Spleen (tissue), 13 donors: ENCODE measurements at places on chromosomes 3 and 15. TPM values are rescaled to one million over a fixed set of nuclear protein-coding genes. Genes with fewer than 3 reads are reported as not detected.
A peak's percentile ranks its signal among the peaks of the same experiment; 100 is the strongest.

TRIM42 gene
- not detected for polyA plus RNA-seq

GRCh38 chr3:68458581-68458980 is 473.8 kb downstream of the TAFA4 start:
- H3K36me3 ChIP-seq, result no peaks in the 10 kb centered on the region
- no peak overlapping the region for H3K4me3 ChIP-seq
- DNase-seq, result no peak

GRCh38 chr3:155233213-155233612 is 60.3 kb downstream of the STRIT1 start:
- no peak overlapping the region for H3K4me3 ChIP-seq
- H3K36me3 ChIP-seq, result no peaks in the 10 kb centered on the region
- H3K27ac ChIP-seq, result no peak overlapping the region
- no peaks in the 10 kb centered on the region for H3K27me3 ChIP-seq

GRCh38 chr3:18618723-18619122 is 193.6 kb upstream of the SATB1 start:
- no peaks in the 10 kb centered on the region for H3K27me3 ChIP-seq
- H3K4me1 ChIP-seq, result no peaks in the 10 kb centered on the region
- no peaks in the 10 kb centered on the region for H3K36me3 ChIP-seq
- H3K27ac ChIP-seq, result no peak overlapping the region

EFCC1 gene
- polyA plus RNA-seq, result 8.9 TPM

DNA sequence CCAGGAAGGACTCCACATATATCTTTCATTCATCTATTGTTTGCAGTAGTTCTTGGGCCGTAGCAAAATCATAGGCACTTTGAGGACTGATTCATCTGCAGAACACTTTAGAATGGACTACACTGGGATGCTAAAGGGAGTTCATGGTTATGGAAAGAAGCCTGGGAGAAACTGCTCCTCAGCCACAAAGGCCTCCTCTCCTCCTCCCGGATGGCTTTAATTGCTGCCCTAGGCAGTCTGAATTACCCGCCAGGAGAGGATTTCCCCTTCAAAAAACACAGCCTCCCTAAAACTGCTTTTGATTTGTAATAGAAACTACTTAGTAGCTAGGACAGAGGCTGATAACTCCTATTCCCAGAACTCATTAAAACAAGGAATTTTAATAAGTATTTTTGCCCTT is 4.6 kb downstream of the TMEM266 start:
- H3K27ac ChIP-seq, result no peak overlapping the region
- no peak for DNase-seq

COL6A6 gene
- polyA plus RNA-seq, result not detected

DNA sequence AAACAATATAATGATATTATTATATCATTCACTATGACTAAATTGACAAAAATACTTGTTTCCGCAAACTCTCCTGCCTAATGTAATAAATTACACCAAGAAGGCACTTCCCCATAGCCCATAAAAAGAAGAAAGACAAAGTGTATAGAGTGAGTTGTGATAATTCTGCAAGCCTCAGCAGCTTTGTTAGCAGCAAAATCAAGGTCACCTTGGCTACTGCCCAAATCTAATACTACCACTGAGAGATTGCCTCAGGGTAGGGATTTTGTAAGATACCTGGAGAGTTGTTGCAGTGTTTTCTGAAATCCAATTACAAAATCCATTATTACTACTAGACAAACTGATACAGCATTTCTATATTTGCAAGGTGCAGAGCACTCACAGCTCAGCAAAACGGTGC is 503.5 kb downstream of the FGF12 start:
- no peak overlapping the region for H3K27ac ChIP-seq
- no peaks in the 10 kb centered on the region for H3K4me1 ChIP-seq
- no peak for DNase-seq
- no peak overlapping the region for H3K4me3 ChIP-seq
- H3K27me3 ChIP-seq, result no peaks in the 10 kb centered on the region
- no peaks in the 10 kb centered on the region for H3K36me3 ChIP-seq

GRCh38 chr3:168070919-168071318 is 24.8 kb downstream of the GOLIM4 start:
- no peak overlapping the region for H3K4me3 ChIP-seq
- H3K4me1 ChIP-seq, result peaks cover 7% of the 10 kb centered on the region
- H3K36me3 ChIP-seq, result no peaks in the 10 kb centered on the region
- H3K27me3 ChIP-seq, result no peaks in the 10 kb centered on the region

SLC38A3 gene
- polyA plus RNA-seq, result 0.02 TPM

DNA sequence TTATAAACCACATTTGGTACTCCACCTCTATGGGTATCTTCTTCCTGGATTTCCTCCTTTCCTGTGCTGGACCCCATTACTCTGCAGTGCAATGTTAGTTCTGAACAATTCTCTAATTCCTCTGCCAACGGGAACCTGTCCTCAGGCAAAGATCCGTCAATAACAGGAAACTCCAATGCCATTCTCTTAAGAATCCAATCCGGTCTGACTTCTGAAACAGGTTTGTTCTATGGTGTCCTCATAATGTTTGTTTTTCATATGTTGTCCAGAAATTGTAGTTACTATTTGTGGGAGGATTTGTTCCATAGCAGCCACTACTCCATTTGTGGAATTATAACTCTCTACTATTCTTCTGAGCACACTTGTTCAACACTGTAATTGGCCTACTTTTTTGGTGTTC is 112.7 kb downstream of the TBL1XR1 start:
- H3K36me3 ChIP-seq, result no peaks in the 10 kb centered on the region
- no peak overlapping the region for H3K4me3 ChIP-seq
- H3K27me3 ChIP-seq, result no peaks in the 10 kb centered on the region
- peaks cover 8% of the 10 kb centered on the region for H3K4me1 ChIP-seq
- DNase-seq, result no peak

DNA sequence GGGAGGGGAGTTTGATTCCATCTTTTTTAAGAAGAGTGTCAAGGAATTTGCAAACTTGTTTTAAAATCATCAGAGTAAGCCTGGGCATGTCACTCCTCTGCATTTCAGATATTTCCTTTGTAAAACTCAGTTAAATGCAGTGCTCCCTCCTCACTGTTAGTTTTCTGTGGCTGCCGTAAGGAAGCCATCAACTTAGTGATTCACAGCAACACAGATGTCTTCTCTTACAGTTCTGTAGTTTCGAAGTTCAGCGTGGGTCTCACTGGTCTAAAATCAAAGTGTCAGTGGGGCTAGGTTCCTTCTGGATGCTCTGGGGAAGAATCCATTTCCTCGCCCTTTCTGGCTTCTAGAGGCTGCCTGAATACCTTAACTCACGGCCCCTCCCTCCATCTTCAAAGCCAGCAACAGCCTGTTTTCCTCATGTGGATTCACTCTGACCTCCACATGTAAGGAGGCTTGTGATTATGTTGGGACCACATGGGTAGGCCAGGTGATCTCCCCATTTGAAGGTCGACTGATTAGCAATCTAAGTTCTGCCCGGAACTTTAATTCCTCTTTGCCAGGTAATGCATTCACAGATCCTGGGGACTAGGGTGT is 12.4 kb downstream of the ISG20 start:
- DNase-seq, result no peak
- H3K4me3 ChIP-seq, result no peak overlapping the region
- no peaks in the 10 kb centered on the region for H3K36me3 ChIP-seq
- no peaks in the 10 kb centered on the region for H3K27me3 ChIP-seq
- no peak overlapping the region for H3K27ac ChIP-seq
- H3K4me1 ChIP-seq, result peaks cover 85% of the 10 kb centered on the region

DNA sequence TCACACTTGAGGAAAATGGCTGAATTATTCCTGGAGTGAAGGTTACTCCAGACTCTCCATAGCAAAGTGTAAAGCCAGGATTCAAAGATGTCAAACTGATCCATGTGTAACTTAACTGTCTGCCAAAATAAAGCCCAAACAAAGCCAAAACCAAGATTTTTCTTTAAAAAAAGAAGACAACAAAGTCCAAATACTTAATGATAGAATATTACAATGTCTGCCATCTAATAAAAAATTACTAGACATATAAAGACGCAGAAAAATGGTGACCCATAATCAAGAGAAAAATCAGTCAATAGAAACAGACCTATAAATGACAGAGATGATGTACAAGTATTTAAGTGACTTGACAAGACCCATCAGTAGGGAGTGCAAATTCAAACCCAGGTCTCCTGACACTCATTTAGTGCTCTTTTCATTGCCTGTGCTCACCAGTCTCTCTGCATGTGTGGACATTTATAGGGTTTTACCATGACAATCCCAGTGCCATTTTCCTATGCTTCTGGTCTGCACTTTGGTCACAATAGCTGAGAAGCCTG is 85.1 kb upstream of the HES1 start:
- no peak overlapping the region for H3K27ac ChIP-seq
- DNase-seq, result no peak
- peaks cover 20% of the 10 kb centered on the region for H3K4me1 ChIP-seq
- no peaks in the 10 kb centered on the region for H3K27me3 ChIP-seq
- H3K36me3 ChIP-seq, result no peaks in the 10 kb centered on the region

DNA sequence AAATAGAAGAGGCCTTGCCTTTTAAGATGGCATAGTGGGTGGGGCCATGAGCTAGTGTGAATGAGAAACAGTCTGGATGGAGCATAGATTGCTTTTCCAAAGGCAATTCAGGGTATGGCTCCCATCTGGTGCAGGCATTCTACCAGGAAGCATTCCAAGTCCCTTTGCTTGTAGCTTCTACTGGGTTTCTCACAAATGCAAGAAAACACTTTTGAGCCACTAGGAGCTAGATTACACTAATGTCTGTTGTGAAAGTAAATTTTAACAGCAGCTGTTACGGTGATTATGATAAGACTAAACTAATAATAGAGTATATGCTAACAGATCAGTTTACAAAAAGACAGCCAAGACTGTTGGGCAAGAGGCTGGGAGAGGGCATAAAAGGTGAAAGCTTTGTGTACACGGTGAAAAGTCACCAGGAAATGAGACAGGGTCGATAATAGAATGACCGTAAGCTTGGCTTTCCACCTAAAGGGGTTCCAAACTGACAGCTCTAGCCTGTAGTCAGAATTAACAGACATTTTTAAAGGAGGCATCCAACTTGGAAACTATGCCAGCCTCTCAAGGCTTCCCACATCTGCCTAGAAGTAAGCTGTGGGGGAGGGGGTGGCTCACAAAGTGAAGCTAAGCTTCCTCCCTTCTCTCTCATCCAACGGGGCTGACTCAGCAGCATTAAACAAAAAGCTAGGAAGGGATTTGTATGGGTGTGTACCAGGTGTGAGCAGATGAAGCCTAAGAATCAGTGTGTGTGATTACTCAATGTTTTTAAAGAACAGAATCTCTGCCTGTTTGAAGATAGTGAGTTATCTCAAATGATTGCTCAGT is 61.1 kb upstream of the GPD1L start:
- H3K4me3 ChIP-seq, result no peak overlapping the region
- DNase-seq, result no peak
- peak overlapping the region; percentile 55 for H3K27ac ChIP-seq
- no peaks in the 10 kb centered on the region for H3K4me1 ChIP-seq

DNA sequence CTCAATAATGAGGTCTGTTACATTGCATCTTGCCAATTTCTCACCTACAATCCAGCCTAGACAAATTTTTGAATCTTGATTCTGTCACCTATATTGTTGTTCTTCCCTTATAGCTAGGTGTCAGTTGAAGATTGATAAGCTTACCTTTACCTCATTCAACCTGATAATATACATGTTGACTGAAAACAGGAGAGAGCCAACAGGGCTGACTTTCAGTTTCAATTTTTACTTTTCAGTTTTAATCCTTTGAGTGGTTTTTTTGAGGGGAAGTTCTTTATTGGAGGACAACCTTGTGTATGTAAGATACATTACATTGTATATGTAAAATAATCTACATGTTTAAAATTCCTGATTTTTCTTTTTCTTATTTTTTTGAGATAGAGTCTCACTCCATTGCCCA is 5.8 kb downstream of the ATP13A5 start:
- no peaks in the 10 kb centered on the region for H3K4me1 ChIP-seq
- H3K27ac ChIP-seq, result no peak overlapping the region
- DNase-seq, result no peak
- H3K36me3 ChIP-seq, result no peaks in the 10 kb centered on the region
- H3K27me3 ChIP-seq, result no peaks in the 10 kb centered on the region

NOX5 gene
- 0.36 TPM for polyA plus RNA-seq

RASL12 gene
- 6.5 TPM for polyA plus RNA-seq

FGF12 gene
- polyA plus RNA-seq, result 14.1 TPM

- H3K36me3 ChIP-seq, result no peaks in the 10 kb centered on the region
- no peak overlapping the region for H3K27ac ChIP-seq
- no peaks in the 10 kb centered on the region for H3K4me1 ChIP-seq
- no peak for DNase-seq
These were observed 86.6 kb downstream of the EDEM1 start for GRCh38 chr3:5274091-5274490.

DNA sequence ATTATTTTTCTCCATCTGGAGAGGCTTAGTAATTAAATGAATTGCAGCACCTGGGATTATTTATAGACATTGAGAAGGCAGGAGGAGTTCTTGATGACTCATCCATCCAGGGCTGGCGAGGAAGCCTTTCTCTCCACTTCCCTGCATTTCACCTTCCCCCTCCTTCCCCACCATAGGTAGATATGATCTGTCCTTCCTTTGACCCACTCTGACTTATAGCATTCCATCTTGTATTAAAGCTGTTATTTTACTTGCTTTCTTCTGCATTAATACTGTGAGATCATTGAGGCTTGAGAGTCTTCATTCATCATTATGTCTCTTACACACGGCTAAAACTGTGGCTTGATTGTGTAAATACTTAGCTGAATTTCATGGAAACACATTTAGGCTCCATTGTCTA is 288.8 kb downstream of the FEZF2 start:
- H3K4me3 ChIP-seq, result no peak overlapping the region
- no peaks in the 10 kb centered on the region for H3K27me3 ChIP-seq
- H3K4me1 ChIP-seq, result no peaks in the 10 kb centered on the region
- no peak overlapping the region for H3K27ac ChIP-seq
- no peaks in the 10 kb centered on the region for H3K36me3 ChIP-seq

DNA sequence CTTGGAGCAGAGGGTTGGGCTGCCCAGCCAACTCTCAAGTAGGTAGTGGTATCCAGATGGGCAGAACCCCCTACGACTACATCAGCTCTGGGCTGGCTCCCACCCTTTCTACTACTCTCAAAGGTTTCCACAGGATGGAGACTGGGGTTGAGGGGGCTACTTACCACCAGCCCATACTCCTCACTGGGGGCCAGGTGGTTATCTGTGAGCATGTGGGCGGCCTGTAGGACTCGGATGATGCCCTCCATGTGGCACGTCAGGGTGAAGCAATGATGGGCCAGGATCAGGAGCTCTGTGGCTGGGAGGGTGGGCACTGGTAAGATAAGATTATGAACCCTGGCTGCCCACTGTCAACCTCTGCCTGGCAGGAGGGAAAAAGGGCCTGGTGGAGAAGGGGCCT is 33.4 kb downstream of the EIF3J start:
- no peaks in the 10 kb centered on the region for H3K4me1 ChIP-seq
- peaks cover 87% of the 10 kb centered on the region for H3K36me3 ChIP-seq
- no peak overlapping the region for H3K4me3 ChIP-seq
- H3K27me3 ChIP-seq, result no peaks in the 10 kb centered on the region
- no peak overlapping the region for H3K27ac ChIP-seq

NISCH gene
- 45.1 TPM for polyA plus RNA-seq
